C1 segment of cervical spinal cord (tissue), 14 donors: ENCODE measurements at places on chromosomes 7 and 10.

DNA sequence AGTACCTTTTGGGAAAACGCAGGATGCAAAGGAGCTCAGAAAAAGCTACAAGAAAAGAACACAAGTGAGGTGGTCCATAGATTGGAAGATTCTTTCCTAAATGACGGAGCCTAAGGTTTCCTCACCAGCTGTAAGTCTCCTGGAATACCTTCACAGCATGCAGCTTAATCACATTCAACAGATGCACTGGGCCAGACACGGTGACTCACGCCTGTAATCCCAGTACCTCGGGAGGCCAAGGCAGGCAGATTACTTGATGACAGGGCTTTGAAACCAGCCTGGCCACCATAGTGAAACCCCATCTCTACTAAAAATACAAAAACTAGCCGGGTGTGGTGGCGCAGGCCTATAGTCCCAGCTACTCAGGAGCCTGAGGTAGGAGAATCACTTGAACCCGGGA lies 228.7 kb downstream of the FRMD4A start:
- no peak for DNase-seq

GRCh38 chr7:25314731-25315267 lies 86.5 kb upstream of the NPVF start:
- DNase-seq = no peak

- no peak for DNase-seq
Measured at GRCh38 chr7:136698977-136699376, 169.5 kb upstream of the CHRM2 start.

- no peak for DNase-seq
Measured at GRCh38 chr10:22429981-22430421, 84.7 kb downstream of the SPAG6 start.

DNA sequence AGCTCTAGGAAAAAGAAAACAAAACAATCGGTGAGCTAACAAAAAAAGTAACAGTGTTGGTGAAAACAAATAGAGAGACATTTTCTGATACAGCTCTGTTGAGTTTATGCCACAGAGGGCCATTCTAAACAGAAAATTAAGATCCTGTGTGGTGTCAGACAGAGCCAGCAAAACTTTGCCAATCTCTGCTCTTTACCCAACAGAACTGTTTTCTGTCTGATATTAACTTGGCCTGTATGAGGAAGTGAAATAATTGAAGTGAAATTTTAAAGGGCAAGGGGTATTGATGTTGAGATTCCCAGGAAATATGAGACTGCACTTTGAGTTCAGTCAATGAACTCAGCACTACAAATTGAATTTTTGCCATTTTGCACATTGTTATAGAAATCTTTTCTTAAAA lies 101.0 kb downstream of the AOAH start:
- DNase-seq = no peak

DNA sequence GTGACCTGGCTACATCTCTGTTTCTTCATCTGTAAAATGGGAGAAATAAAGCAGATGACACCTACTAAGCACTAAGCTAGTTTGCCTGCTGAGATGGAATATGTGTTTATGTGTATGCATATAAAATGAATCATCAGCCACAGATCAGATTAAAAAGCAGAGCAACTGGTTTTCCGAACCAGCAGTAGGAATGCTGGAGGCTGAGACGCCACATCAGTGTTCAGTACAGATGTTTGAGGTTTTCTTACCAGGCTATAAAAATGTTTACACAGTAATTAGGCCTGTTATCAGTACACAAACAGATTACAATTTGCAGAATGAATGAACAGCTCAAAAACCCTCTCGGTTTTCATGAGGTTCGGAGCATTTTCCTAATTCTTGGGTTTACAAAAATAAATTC lies 85.8 kb downstream of the CALN1 start:
- DNase-seq = no peak

GRCh38 chr7:102252366-102252982 lies 34.2 kb upstream of the SH2B2 start:
- DNase-seq = no peak
